ENCODE measurements at places on chromosomes 1 and 21.

- DNase-seq: no peak
Observed at GRCh38 chr1:65449214-65449823, 28.9 kb downstream of the LEPR start.

GRCh38 chr1:33685256-33685655 is 178.6 kb upstream of the HMGB4 start:
- DNase-seq: no peak

DNA sequence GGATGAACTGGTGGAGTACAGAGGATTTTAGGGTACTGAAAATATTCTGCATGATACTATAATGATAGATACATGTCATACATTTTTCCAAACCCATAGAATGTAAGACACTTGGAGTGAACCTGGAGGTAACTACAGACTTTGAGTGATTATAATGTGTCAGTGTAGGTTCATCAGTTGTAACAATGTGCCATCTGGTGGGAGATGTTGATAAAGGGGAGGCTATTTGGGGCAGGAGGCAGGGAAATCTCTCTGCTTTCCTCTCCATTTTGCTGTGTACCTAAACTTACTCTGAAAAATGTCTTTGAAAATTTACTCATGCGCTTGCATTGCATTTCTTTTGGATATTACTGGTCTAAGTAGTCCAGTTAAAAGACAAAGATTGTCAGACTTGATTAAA is 35.2 kb downstream of the PTBP2 start:
- DNase-seq: no peak

DNA sequence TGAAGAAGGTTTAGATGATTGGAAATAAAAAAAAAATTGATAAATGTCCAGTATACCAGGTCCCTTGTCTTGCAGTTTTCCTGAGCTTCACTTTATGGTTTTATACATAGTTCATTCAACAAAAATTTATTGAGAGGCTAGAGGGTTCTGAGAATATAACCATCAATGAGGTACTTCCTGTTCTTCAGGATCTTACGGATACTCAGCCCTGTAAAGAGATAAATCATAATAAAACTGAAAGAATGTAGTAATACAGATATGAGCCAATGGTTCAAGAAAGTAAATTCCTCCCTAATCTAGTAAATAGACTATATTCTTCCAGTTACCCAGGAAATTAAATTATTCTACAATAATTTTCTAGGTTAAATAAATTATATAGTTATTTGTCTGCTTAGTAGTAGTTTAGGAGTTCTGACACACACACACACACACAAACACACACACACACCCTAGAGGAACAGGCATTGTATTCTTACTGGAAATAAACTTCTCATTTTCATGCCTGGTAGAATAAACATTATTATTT is 70.4 kb upstream of the HMCN1 start:
- no peak for DNase-seq

GRCh38 chr1:172448995-172449584 is 5.2 kb upstream of the PIGC start:
- peak; percentile 44 for DNase-seq

DNA sequence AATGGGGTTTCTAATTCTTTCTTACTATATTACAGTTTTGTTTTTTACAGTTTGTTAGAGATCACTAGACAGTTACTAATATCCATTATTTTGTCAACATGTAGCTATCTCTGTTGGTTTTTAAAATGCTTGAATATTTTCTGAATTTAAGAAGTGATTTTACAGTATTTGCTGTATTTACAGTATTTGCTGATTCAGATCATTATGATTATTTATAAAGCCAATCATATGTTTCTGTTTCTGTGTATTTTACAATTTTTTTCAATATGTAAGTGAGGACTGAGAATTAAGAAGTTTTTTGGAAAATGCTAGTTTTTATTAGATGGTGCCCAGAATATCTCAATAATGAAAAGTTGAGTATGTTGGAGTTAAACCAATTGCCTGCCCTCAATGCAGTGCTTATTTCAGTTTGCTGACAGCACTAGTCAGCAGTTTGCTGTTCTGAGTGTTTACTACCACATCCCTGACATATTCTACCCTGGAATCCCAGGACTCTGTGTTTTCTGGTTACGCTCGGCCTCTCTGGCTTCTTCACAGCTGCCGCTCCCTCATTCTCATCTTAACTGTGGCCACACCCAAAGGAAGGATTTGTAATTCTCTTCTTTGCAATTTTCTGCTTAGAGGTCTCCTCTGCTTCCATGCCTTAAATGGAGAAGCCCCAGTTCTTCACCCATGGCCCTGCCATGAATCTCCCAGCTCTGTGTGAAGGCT is 68.0 kb upstream of the BACH1 start:
- no peak for DNase-seq

GRCh38 chr21:36479415-36480402 is at the start of gene CLDN14:
TSS of gene CLDN14 (minus strand) at chr21:36480122. CDS start at chr21:36461695, 18,427 bp downstream.
- DNase-seq: no peak

- DNase-seq: no peak
Observed at GRCh38 chr1:59674595-59674994, 140.2 kb upstream of the HOOK1 start.

DNA sequence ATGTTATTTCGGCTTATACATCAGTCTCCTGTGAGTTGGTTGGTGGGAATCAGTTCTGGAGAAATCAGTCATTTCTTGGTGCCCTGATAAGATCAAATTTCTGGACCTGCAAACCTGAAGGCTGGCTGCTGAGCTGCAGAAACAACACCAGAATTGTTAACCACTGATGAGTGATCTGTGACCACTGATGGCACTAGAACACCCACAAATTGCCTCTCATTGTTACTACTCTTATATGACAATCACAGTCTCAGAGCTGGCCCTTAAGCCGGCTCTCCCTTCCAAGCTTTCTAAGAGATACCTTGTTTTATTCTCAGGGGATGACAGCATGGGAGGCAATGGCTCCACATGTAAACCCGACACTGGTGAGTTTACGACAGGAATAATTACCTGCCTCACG is 1.9 kb downstream of the C1orf162 start:
- DNase-seq: no peak

DNA sequence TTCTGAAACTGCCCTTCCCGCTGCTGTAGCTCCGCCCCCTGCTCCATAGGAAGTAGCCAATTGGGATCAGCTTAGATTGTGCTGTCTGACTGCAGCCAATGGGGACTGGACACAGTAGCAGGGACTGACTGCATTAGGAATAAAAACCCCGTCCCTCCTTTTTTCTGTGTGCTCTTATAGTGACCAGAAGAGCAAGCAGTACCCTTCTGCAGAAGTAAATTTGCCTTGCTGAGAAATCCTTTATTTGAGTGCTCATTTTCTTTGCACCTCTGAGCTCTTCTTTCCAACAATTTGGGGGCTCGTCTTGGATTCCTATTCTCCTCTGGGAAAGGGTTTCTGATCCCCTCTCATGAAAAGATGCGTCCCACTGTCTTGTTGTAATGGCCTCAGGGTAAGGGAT is 16.2 kb downstream of the OR2L13 start:
- DNase-seq: no peak

DNA sequence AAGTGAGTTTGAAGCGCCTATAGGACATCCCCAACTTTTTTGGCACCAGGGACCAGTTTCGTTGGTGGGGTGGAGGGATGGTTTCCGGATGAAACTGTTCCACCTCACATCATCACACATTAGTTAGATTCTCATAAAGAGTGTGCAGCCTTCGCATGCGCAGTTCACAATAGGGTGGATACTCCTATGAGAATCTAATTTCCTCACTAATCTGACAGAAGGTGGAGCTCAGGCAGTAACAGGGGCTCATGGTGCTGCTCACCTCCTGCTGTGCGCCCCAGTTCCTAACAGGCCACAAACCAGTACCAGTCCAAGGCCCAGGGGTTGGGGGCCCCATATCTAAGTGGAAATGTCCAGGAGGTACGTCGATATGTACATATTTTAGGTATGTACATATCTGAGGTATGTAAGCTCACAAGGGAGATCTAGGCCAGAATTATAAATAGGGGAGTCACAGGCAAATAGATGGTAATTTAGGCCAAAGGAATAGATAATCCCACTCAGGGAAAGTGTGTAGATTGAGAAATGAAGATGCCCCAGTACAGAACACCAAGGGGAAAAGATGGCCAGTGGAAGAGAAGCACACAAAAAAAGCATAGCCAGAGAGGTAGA is 27.5 kb upstream of the RASAL2 start:
- DNase-seq: no peak

DNA sequence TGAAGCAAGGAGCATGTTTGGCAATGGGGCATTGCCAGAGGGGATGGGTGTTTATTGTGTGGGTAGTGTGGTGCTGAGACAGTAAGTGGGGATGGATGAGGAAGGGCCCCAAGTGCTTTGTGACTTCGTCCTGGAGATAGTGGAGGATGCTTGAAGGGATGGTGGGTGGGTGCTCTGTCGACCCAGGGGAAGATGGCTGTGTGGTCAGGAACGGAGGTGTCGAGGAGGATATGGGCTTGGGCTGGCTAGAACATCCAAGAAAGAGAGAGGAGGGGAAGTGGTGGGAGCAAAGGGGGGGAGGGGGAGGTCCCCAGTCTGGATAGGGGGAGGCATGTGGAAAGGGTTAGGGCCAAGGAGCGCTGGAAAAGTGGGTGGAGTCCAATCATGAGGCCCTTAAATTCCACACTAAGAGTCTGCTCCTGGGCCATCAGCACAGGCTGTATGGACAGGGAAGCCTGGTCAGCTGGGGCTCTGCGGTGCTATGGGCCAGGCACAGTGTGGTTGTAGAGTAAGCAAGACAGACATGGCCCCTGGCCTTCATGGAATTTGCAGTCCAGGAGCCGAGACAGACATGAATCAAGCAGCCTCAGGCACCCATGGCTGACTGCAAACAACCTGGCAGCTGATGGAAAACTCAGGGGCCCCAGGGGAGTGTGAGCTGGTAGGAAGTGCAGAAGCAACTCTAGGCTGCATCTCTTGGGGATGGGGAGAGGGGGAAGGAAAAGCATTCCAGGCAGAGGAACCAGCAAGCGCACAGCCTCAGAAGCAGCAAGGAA is 36.3 kb downstream of the EDN2 start:
- no peak for DNase-seq

- DNase-seq: no peak
Observed at GRCh38 chr1:163866564-163866963, 544.8 kb downstream of the NUF2 start.

- DNase-seq: no peak
Observed at GRCh38 chr21:31885146-31885545, 12.3 kb downstream of the HUNK start.

DNA sequence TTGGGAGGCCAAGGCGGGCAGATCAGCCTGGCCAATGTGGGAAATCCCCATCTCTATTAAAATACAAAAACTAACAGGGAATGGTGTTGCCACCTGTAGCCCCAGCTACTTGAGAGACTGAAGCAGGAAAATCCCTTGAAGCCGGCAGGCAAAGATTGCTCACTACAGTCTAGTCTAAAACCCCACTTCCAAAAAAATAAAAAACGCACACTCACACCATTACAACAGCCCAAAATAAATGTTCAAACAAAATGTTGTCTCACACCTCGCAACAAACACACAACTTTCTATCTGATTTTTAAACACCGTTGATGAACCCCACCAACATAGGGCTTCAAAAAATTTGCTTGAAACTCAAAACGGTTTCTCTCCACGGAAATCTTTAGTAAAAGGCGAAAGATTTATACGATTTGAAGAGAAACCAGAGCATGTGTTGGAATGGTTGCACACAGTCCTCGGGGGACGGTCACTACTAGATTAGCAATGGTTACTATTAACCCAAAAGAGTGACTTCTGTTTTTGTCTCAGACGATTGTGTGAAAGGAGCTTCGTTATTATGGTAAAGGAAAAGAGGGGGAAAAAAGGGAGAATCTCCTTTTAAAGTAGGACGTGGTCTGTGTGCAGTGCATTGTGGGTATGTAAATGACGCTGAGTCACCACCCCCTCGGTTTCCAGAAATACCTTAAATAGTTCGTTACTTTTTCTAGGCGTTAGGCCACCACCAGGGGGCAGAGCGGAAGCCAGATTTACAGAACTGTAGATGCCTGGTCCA is at the start of gene RNU5D-1:
Gene RNU5D-1, minus strand, starts transcription at position 430 of the 772 bp plus-strand sequence.
- DNase-seq: peak; percentile 96

- no peak for DNase-seq
Observed at GRCh38 chr1:211701733-211702132, 26.3 kb upstream of the NEK2 start.

DNA sequence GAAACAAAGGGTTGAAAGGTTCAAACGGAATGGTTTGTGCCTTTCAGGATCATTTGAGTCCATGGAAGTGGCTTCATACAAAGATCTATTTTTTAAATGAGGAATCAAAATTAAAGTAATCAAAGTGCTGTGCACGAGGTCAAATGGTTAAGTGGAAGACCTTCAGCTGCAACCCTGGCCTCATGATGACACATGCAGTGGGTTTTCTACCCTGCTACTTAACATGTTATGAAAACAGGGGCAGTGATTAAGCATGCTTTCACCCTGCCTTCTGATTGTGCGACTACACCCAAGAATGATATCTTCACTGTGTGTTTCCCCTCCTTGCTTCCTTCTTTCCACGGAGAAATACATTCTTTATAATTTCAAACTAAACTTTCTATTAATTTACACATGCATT is 604.2 kb downstream of the LRRIQ3 start:
- DNase-seq: no peak

DNA sequence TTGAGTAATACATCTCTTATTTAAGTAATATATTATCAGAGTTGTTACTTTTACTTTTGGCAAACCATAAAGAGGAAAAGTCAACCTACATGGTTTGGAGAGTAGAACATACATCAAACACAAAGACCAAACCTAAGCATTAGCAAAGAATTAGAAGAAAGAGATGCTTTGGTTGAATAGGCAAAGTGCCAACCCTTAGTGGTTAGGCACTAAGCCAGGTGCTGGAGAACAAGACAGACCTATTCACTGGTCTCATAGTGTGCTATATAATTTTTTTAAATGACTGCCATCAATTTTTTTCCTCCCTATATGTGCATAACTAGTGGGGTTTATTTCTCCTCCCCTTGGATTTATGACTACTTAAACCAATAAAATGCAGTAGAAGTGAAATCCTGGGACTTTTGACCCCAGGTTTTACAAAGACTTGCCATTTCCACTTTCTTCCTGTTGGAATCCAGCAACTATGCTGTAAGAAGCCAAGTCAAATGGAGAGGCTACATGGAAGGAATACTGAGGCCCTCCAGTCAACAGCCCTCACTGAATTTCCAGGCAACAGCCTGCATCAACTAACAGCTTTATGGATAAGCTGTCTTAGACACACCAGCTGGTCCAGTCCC is 69.8 kb upstream of the HAO2 start:
- no peak for DNase-seq

DNA sequence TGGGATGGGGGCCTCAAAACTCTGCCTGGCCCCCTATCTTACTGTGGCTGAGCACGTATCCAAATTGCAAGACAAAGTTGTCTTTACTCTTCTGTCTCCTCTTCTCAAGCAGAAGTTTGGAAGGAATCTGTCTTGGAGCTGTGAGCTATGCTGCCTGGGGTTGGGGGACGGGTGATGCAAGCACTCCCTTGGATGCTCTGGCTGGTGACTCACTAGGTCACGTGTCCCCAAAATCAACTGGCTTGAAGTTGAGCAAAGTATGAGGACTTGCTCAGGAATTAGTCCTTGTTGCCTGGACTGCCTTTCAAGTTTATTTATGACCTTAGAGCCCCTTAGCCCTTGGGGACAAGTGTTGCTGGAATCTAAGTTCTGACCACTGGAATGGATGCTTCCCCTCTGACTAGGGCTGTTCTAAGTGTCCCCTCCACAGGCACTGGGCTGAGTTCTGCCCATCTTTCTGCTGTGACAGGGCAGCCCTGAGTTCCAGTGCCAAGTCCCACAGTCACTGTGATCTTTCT is 269.5 kb downstream of the HHAT start:
- no peak for DNase-seq

- no peak for DNase-seq
Observed at GRCh38 chr1:14297356-14297755, 301.1 kb upstream of the KAZN start.

Data from hematopoietic multipotent progenitor cell treated with erythropoietin and hydrocortisone succinate and interleukin-3 and kit ligand, for 15 days (in vitro differentiated cells).